ENCODE measurements at places on chromosomes 13 and 19.

DNA sequence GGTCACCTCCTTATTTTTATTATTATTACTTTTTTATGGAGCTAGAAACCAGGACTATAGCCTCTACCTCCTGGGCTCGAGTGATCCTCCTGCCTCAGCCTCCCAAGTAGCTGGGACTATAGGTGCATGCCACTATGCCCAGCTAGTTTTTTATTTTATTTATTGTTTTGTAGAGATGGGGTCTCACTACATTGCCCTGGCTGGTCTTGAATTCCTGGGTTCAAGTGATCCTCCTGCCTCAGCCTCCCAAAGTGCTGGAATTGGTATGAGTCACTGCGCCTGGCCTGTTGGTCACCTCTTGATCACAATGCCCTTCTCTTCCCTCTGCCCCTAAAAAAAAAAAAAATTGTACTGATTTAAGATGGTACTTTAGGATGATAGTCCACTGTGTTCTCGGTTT is 20.4 kb downstream of the MRPS12 start:
- DNase-seq: no peak

DNA sequence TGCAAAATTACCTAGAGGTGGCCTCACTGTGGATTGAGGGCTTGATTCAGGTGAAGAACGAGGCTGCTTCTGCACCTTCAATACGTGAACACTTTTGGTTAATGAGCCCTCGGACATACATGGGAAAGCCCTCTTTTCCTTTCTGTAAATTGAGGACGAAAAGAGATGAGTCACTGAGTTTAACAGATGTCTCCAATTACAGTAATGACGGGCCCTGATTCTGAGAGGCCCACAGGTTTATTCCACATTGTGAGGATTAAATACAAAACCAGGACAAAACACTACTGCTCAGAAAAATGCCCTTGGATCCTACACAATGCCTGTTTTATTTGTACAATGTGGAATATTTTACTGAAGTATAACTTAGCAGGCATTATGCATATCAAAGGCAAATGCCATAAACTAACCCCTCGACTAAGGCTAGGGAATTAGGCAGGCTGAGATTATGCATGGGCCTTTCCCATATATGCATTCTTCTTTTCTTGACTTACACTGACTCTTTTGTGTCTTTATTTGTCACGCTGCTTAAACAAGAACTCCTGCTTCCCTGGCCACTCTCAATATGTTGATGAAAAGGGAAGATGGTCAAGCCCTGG is 819.9 kb downstream of the OLFM4 start:
- DNase-seq: no peak

DNA sequence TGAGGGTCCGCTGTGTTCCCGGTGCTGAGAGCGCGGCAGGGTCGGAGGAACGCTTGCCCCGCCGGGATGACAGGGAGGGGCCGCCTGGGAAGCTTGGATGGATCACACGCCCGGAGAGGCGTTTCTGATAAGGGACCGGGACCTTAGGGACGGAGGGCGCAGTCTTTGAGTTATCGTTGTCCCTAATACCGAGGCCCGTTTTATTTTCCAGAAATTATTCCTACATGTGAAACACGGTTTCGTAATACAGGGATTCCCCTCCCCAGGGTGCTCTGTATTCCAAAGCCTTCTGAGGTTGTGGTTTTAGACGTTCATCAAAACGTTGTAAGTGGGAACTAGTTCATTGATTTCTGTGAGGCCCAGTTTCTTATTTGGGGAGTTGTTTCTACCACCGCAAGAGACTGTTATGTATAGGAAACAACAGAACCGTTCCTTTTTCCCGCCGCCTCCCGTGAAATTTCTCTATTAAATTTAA is 752 bp downstream of the PDCD5 start:
- no peak for DNase-seq

GRCh38 chr13:51495316-51495715 is 42.5 kb upstream of the INTS6 start:
- DNase-seq: no peak

DNA sequence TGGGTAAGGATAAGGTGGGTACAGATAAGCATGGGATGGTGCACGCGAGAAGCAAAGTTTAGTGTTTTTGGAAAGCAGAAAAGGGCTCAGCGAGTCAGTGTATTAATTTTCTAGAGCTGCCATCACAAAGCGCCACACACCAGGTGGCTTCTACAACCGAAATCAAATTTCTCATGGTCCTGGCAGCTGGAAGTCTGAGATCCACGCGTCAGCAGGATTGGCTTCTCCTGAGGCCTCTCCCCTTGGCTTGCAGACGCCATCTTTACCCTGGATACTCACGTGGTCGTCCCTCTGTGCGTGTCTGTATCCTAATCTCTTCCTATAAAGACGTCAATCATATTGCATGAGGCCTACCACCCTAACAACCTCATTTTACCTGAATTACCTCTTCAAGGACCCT is 51.5 kb upstream of the USP29 start:
- DNase-seq: no peak

DNA sequence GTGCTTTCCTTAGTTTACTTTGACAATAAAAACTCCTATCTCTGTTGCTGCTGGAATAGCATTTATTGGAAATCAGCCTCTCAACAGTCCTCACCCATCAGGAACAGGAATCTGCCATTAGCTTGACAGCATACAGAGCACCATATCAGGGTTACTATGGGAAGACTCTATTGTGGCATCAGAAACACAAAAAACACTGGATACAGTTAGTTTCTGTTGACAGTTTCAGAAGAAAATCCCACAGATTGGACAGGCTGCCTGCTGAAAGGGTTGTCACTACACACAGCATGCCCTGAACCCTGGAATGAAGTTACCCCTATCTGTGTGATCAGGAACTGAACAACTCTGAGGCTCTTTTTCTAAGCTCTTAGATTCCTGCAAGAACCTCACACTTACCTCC is 172.7 kb downstream of the ENOX1 start:
- no peak for DNase-seq

DNA sequence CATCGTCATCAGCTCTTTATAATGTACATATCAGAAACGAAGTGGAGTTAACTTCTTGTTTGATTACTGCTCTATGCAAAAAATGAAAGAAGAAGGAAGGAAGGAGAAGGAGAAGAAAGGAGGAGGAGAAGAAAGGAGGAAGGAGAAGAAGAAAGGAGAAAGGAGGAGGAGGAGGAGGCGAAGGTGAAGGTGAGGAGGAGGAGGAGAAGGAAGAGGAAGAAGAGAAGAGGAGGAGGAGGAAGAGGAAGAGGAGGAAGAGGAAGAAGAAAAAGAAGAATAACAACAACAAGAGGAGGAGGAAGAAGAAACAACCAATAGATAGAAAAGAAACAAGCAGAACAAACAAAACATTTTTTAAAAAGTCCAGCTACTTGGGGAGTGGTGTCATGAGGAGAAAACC is 13.1 kb downstream of the NUFIP1 start:
- DNase-seq: no peak

DNA sequence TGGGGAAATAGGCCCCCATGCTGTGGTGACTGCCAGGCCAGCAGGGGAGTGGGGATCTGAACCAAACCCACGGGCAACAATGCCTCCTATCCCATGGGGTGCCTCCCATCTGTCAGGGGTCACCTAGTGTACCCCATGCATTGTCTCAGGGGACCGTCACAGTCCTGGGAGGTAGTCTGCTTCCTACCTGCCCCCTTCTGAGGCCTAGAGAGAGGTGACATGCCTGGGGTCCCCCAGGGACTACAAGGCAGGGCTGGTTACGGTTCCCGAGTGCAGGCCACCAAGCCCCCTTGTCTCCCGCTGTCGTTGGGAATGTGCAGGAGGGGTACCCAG is 11.1 kb downstream of the NDUFB7 start:
- no peak for DNase-seq

GRCh38 chr13:87538366-87539052 is 132.7 kb upstream of the SLITRK5 start:
- no peak for DNase-seq

DNA sequence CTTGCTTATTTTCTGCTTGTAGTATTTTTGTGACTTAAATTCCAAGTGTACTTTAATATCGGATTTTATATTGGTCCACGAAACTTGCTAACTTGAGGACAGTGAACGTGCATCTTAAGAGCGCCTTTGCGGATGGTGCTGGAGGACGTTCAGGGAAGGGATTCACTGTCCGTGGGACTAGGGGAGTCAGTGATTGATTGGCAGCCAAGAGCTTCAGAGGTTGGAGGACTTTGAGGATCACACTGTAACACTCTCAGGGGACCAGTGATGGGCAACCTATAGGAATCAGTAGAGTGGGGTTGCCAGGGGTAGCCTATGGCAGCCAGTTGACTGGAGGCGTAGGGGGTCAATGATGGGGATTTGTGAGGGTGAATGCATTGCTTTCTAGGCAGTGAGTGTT is 516 bp downstream of the ZNF175 start:
- no peak for DNase-seq

- DNase-seq: no peak
Measured at GRCh38 chr19:36986601-36987000, 70.5 kb downstream of the ZNF568 start.

DNA sequence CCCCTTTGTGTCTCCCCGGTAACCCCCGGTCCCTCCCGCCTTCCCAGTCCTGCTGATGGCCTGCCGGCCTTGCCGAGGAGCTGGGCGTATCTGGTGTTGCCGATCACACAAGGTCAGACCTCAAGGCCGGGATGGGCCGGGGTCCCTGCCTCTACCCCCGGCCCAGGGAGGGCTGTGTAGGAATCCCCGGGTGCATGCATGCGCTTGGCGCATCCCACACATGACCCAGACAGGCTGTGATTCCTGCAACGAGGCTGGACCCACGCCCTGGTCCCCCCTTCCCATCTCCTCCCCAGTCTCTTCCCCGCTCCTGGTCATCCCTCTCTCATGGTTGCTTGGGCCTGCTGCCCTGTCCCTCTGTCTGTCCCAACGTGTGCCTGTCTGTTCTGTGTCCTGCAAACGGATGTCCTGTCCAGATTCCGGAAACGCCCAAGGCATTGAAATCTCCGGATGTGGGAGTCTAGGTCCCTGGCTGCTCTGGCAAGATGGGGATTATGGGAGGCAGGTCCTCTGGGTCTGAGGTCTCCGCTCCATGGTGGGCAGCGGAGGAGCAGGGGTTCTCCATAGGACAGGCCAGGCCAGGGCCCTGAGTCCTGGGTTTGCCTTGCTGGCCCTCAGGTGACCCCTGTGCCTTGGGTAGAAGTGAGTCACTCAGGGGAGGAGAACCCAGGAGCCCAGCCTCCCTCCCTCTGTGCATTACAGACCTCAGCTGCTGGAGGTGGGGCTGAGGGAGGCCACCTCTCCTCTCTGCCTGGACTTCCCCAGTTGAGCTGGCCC is 1.6 kb downstream of the PKN1 start:
- DNase-seq: peak; percentile 35

GRCh38 chr13:100506154-100506553 is 82.4 kb downstream of the GGACT start:
- no peak for DNase-seq

DNA sequence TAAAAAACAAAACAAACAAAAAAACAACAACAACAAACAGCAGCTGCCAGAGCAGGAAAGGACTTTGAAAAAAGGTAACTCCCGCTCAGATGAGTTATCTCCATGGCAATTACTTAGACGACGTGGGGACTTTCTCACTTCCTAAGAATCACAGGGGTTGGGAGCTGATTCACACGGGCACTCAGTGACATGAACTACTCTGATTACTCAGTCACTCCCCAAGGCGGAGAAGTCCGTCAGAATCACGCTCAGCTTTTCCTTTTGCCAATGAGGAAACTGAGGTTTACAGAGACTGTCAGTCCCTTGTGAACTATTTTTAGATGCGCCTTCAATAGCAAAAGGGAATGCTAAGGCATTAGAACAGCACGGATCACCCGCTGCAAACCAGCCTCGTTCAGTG is 32.3 kb upstream of the MATK start:
- no peak for DNase-seq

DNA sequence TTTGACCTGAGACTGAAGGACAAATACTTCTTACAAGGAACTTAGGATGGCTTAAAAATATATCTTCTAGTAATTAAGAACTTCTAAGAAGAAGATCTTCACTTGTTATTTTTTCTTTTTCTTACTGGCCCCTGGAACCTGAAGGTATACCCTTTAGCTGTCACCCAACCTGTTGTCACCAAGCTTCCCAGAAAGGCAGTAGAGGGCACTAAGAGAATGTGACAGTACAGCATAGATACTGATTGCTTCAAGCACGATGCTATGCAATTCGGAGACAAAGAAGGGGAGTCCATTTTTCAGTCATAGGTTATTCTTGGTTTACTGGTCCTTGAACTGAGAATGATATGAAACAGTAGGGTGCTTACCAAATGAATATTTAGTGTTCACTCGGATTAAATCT is 208.3 kb upstream of the PCDH9 start:
- no peak for DNase-seq

- DNase-seq: no peak
Measured at GRCh38 chr13:42967660-42968059, 24.4 kb downstream of the EPSTI1 start.

- DNase-seq: no peak
Measured at GRCh38 chr13:107005577-107005976, 437.6 kb upstream of the ARGLU1 start.

GRCh38 chr19:46056536-46056935 is 15.7 kb upstream of the IGFL4 start:
- no peak for DNase-seq

GRCh38 chr13:68748038-68748437 is 1359.6 kb upstream of the ATXN8OS start:
- no peak for DNase-seq

DNA sequence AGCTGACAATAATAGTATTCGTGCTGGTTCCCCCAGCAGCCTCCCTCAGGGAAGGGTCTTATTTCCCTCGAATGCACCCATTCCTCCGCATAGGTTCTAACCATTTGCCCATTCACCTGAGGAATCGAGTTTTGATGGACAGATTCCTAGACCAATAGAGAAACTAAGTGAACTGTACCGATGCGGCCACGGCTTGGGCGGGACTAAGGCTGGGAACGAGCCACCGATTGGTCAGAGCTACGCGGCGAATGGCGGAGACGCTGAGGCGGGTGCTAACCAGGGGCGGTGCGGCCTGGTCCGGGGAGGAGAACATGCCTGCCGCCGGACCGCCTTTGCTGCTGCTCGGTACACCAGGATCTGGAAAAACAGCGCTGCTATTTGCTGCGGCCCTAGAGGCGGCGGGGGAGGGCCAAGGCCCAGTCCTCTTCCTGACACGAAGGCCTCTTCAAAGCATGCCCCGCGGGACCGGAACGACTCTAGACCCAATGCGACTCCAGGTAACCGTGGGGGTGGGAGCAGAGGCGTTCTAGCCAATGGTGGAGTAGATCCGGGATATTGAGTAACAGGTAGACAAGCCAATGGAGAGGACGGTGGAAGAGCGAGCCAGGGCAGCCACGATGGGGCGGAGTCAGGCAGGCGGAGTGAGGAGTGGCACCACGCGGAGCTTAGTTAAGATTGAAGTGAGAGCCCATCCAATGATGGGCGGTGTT is at the start of gene SWSAP1:
TSS of gene SWSAP1 (plus strand) at position 234 of the 710 bp plus-strand sequence. CDS start at position 249, 15 bp downstream.
- DNase-seq: peak; percentile 93

DNA sequence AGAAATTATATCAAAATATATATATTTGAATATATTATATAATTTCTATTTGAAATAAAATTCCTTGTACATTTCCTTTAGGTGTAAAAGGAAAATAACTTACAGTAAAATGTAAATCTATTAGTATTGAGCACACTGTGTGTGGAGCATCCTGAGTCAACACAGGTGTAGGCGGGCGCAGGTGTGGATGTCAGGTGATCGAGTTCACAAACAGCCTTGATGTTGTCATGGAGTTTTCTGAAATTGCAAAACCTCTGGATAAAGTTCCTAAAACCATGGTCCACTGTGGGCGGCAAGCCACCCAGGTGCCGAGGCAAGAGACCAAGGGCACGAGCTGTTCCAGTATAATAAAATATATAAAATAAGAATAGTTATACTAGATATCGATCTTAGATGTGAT is 27.7 kb upstream of the MCF2L start:
- DNase-seq: no peak

GRCh38 chr13:37534676-37535075 is 63.9 kb downstream of the POSTN start:
- no peak for DNase-seq

- no peak for DNase-seq
Measured at GRCh38 chr13:21690955-21691354, 20.1 kb downstream of the FGF9 start.
